AG08395 (cell line): ENCODE measurements at places on chromosomes 1 and 21.

DNA sequence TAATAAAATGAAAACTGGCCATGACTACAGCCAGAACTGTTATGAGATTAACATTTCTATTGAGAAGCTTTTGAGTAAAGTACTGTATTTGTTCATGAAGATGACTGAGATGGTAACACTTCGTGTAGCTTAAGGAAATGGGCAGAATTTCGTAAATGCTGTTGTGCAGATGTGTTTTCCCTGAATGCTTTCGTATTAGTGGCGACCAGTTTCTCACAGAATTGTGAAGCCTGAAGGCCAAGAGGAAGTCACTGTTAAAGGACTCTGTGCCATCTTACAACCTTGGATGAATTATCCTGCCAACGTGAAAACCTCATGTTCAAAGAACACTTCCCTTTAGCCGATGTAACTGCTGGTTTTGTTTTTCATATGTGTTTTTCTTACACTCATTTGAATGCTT, 164.0 kb downstream of the NEK7 start:
- no peak for DNase-seq

DNA sequence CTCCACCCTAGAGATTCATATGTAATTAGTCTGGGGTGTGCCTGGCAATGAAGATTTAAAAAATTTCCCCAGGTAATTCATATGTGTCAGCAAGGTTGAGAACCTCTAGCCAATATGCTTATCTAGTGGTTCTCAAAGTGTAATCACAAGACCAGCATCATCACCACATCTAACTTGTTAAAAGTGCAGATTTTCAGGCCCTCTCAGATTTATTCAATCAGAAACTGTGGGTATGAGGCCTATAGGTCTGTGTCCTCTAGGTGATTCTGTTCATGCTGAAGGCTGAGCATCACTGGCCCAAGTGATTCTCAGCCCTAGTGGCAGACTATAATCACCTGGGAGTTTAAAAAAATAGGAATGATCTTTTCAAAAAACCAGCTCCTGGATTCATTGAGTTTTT, 75.9 kb downstream of the SWT1 start:
- no peak for DNase-seq

GRCh38 chr1:116434849-116435248, 61.8 kb downstream of the ATP1A1 start:
- DNase-seq, result no peak

DNA sequence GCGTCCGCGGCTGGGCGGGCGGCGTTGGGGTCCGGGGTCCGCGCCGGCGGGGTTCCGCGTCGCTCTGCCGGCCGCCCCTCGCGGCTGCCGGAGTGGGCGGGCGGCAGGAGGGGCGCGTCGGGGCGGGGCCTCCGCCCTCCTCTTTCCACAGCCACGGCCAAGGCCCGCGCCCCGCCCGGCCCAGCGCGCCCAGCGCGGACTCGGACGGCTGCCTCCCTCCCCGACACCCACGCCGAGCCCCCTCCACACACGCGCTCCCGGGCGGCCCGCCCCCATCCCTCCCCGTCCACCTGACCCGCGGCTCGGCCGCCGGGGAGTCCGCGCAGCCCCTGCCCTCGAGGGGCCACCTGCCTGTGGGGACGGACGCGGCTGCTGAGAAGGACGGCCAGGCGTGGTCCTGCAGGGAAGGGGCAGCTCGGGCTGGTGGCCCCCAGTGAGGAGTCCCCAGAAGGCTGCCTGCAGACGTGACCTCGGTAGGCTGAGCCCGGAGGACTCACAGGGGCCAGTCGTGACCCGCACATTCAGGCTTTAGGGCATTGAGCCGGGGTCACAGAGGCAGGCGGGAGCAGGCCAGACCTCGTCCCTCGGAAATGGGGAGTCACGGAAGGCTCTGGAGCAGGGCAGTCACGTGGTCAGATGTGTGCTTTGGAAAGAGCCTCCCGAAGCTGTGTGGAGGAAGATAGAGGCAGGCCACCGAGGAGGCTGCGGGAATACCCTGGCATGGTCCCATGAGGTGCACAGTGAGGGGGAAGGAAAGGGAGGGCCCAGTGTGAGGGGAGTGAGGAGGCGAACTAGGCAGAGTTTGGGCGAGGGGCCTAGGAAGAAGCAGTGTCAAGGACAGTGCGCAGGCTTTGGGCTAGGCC, at the start of gene COL8A2:
COL8A2 (minus strand) TSS at position 94 of the 863 bp plus-strand sequence. CDS start 24,980 bp downstream, outside the sequence.
- DNase-seq, result no peak

DNA sequence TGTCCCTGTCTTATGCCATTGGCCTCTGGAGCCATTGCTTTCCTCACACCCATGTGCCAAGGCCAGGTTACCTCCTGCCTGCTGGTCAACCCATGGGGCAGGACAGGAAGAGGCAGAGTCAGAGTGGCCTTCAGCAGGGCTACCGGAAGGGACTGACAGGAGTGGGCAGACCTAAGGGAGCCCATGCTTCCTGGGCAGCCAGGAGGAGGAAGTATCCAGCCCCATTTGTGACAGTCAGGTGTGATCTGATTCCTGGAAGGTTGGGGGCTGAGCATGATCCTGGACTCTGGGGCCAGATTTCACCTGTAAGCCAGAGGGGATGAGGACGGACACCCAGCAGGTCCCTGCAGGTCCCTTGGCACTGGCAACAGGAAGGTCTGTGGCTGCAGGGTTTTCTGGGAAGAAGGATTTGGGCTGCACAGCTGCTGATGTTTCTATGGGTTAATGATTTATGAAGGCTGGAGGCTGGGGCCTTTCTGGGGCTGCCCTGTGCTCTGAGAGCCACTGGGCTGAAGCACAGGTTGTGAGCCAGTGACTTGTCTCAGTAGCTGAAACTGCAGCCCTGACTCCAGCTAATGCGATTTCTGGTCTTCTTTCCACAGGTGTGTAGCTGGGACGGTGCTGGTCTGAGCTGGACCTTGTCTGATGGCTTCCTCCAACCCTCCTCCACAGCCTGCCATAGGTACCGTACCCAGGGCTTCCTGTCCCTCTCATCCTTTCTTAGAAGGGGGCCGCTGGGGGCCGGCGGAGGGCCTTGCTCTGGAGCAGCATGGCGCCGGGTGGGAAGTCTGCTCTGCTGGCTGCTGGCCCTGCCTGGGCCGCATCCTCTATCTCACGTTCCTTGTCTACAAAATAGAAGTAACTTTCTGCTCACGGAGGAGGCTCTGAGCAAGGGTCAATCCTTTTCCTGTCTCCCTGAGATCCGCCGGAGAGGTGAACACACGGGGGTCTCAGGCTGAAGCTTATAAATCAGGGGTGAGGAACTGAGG, 40.7 kb downstream of the ARHGEF10L start:
- DNase-seq, result no peak

DNA sequence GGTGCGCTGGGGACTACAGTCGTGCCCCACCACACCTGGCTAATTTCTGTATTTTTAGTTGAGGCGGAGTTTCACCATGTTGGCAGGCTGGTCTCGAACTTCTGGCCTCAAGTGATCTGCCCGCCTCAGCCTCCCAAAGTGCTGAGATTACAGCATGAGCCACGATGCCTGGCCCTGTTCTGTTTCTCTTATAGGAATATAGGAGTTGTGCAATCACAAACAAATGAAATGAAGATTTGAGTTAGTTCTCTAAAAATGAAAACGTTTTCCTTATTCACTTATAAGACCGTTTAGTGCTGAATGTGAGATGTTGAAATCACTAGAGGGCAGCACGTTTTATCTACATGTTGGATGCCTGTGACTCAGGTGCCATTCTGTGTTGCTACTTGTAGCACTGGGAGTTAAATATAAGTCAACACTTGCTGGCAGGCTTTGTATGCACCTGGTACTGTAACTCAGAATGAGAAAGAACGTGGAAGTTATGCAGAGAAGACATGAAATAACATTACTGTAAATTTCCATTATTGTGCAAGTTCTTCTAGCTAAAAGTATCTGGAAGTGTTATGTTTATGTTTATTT, 45.8 kb downstream of the MIGA1 start:
- DNase-seq, result peak; percentile 21
